ENCODE measurements at places on chromosomes 2 and 18.
A peak's percentile ranks its signal among the peaks of the same experiment; 100 is the strongest.

- no peak for DNase-seq
Measured at GRCh38 chr2:207180741-207181140, 15.0 kb upstream of the KLF7 start.

- no peak for DNase-seq
Measured at GRCh38 chr2:229714080-229714735, at the start of gene DNER. DNER (minus strand) TSS chr2:229714555; CDS start chr2:229714423, 132 bp downstream.

- peak; percentile 94 for DNase-seq
Measured at GRCh38 chr2:37711308-37711731, 39.9 kb upstream of the CDC42EP3 start.

- no peak for DNase-seq
Measured at GRCh38 chr2:61463769-61464475, 7.0 kb downstream of the USP34 start.

- DNase-seq: no peak
Measured at GRCh38 chr2:226690461-226691024, 109.1 kb downstream of the IRS1 start.

GRCh38 chr2:168085801-168086361, 161.5 kb downstream of the STK39 start:
- DNase-seq: no peak

DNA sequence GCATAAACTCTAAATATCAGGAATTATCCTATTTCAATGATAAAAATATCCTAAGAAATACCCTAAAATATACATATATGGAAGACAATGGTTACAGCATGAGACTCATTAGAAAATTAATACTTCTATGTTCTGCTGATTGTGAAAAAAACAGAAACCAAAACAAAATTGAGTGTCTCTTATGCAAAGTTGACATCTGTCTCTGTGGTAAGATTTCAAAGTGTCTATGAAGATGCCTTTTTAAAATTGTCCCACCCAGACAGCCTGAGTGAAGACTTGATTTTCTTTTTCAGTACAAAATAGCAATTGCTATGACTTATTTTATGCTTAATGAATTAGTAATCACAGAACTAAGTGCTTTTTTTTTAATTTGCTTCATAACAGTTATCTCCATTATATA, 1368.4 kb upstream of the LRRTM1 start:
- no peak for DNase-seq

DNA sequence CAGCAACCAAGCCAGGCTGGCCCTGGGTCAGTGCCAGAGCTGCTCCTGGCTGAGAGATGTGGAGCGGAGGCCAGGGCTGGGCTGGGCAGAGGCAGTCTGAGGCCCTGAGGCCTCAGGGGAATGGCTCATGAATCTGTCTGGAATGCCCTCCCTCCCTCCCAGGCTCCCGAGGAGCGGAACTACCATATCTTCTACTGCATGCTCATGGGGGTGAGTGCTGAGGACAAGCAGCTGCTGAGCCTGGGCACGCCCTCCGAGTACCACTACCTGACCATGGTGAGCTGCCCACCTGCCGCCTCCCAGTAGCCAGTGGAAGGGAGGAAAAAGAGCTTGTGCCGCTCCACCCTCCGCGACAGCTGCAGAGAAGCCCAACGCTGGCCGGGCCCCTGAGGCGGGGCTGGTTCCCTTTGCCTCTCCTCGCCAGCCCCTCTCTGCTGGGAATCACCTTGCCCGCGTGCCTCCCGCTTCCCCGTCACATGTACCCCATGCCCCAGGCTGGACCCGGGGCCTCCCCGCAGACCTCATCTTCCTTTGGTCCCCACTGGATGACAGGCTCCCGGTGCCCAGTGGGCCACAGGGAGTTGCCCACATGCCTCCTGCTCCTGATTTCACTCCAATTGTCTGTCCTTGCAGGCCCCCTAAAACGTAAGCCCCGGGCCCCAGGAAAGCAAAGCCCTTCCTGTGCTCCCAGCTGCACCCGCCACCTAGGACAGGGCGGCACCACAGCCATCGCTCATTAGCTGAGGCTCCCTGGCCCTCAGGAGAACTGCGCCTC, 41.1 kb downstream of the MYO7B start:
- DNase-seq: no peak

GRCh38 chr18:23738151-23738550, 48.9 kb downstream of the LAMA3 start:
- DNase-seq: no peak

GRCh38 chr2:196046123-196046917, 22.3 kb downstream of the DNAH7 start:
- DNase-seq: no peak

GRCh38 chr18:67143028-67143427, 373.5 kb downstream of the DSEL start:
- DNase-seq: no peak

Data from HS-5 (cell line).